ENCODE measurements at places on chromosomes 3 and 15.

DNA sequence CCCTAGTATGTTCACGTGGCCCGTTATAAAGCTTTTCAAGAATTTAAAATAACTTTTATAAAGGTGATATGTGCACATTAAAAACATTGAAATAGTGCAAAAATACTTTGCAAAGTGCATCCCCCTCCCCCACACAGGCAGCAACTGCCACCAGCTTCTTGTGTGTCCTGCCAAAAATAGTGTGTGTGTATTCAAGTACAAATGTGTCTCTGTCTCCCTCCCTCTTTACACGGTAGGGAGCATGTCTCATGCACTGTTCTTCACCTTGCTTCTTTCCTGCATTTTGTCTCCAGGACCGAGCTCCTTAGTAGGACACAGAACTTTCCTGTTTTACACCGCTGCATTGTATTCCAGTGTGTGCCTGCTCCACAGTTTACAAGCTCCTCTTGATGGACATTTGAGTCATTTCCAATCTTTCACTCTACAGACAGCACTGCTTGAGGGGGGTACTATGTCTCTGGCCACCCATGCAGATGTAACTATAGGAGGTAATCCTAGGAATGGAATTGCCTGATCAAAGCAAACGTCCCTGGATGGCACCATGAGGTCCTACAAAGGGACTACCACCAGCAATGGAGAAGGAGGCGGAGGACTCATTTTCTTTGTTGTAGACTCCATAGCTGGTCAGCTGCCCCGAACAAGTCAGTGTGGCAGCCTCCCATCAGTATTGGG lies 52.4 kb downstream of the SLC6A6 start:
- no peak for DNase-seq

GRCh38 chr3:120094776-120095225 lies 554 bp upstream of the GSK3B start:
- peak; percentile 98 for DNase-seq

- no peak for DNase-seq
These were observed 87.1 kb upstream of the PLSCR5 start for GRCh38 chr3:146692254-146692653.

DNA sequence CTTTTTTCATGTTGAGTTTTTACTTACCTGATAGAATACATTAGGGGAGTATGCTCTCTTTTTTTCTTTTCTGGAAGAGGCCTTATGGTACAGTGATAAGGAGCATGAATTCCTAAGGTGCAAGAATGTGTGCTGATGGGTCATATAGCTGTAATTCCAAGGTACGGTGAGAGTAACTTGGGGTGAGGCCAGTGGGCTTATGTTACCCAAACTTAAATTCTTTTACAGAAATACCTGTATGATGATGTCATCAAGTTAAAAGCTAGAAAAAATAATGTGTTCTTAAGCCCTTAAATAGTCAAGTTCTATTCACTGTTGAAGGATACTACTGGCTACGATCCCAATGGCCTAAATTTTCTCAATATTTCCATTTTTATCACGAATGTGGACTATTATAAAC lies 111.2 kb downstream of the GMPS start:
- no peak for DNase-seq

GRCh38 chr3:74089814-74090213 lies 465.1 kb upstream of the PDZRN3 start:
- peak; percentile 91 for DNase-seq

DNA sequence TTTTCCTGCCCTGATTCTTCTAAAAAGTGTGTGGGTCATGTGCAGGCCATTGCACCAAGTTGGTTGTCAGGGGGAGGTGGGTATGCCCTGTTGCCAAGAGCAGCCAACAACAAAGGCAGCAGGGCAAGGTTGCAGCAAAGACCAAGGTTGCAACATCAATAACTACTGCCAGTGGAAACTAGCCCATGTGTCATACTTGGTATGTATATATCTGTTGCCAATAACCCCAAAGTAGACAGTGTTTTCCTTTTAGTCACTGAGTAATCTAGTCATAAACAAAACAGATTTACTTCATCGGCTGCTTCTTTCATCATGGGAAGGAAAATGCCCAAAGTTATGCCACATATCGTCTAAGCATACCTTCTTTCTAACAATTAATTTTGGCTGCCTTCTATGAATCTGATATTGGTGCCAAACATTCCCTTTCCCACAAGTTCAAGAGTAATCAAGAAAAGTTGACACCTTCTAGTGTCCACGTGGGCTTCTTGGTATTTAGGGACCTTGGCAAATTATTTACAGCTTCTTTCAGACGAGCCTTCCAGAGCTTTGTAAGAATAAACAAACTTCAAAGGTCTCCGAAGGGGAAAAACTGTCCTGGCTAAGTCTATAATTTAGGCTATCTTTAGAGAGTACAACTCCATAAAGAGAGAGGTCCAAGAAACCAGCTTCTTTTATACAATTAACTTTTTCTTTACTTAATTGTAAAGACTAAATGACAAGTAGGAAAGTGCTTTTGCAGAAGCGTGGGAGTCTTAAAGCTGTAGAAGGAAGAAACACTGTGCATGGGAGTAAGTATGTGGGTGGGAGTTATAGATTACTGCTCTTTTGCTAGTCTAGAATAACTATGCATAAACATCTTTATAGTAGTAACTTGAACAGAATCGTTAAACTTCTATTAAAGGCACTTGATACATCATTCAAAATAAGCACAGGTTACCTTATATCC lies 10.0 kb upstream of the MBNL1 start:
- no peak for DNase-seq

All from NCI-H69 (cell line).